Frontal cortex (tissue), 4 donors: ENCODE measurements at places on chromosomes 5 and 9. TPM values are rescaled to one million over a fixed set of nuclear protein-coding genes. Genes with fewer than 3 reads are reported as not detected.

Gene SCGB3A2
- total RNA-seq, result not detected

Gene SLC28A3
- total RNA-seq, result not detected

Gene FAM163B
- total RNA-seq, result 12.6 TPM

GRCh38 chr9:121360601-121361374 is 9.3 kb downstream of the STOM start:
- no peak for DNase-seq

- DNase-seq, result no peak
Measured at GRCh38 chr5:173611706-173612105, 4.7 kb downstream of the BOD1 start.

GRCh38 chr5:77867194-77867691 is 91.1 kb upstream of the TBCA start:
- DNase-seq, result no peak
